ENCODE measurements at places on chromosomes 1 and 21.
A peak's percentile ranks its signal among the peaks of the same experiment; 100 is the strongest.

GRCh38 chr1:2311184-2312032, 79.9 kb downstream of the MORN1 start:
- no peak for DNase-seq

DNA sequence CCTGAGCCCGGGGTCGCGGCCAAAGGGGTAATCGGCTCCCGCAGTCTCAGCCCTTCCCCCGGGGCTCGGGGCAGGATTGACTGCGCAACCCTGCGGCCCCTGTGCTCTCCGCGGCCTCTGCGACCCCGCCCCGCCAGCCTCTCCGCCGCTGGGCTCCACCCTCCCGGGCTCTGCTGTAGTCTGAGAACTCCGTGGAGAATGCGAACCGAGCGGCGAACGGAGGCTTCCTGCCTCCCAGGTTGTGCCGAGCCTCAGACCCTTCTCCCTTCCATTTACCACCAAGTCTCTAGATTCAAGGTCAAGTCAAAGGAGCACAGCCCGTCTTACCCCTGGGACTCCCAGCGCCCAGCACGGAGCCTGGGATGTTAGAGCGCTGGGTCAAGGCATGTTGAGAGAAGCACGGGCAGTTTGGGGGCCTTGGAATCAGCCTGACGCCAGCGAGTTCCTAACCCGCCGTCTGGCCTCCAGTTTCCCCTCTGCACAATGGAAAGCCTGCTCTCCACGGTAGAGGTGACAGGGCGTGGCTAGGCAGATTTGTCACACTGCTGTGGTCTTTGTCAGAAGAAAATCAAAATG, 3.0 kb downstream of the ATP2B4 start:
- no peak for DNase-seq

DNA sequence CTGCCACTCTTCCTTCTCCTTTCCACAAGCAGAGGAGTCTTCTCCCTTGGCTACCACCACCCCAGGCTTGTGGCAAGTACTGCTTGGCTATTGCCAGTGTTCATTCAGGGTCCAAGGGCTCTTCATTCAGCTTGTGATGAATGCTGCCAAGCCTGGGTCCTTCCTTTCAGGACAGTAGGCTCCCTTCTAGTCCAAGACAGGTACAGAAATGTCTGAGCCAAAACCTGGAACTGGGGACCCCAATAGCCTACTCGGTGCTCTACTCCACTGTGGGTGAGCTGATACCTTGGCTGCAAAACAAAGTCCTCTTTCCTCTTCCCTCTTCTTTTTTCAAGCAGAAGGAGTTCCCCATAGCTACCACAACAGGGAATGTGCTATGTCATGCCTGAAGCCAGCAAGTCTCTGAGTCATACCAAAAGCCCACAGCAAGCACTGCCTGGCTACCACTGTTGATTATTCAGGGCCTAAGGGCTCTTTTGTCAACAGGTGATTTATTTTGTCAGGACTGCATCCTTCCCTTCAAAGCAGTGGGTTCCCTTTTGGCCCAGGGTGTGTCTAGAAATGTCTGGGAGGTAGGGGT, 268.9 kb downstream of the HHAT start:
- DNase-seq: peak; percentile 80

GRCh38 chr1:25620701-25621350, 4.2 kb downstream of the MAN1C1 start:
- DNase-seq: no peak

DNA sequence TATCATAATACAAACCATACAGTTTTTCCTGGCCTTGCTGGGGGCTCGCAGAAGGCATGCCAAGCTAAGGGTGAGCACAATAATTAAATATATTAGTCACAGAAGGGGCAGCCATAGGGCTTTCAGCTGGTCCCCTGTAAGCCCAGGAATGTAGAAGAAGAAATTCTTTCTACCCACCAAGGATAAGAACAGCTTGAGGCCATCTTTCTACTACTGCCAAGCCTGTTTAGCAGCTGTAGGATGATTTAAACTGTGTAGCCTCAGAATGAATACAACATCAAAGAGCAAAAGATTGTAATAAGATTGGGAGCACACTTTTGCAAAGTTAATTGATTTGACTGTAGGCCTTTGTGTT, 171.5 kb downstream of the LRRC7 start:
- DNase-seq: no peak

- no peak for DNase-seq
Observed at GRCh38 chr1:244224487-244225430, 173.7 kb downstream of the ZBTB18 start.

- no peak for DNase-seq
Observed at GRCh38 chr1:174791863-174792262, 207.9 kb upstream of the CACYBP start.

- no peak for DNase-seq
Observed at GRCh38 chr21:40689217-40689616, 157.7 kb downstream of the DSCAM start.

DNA sequence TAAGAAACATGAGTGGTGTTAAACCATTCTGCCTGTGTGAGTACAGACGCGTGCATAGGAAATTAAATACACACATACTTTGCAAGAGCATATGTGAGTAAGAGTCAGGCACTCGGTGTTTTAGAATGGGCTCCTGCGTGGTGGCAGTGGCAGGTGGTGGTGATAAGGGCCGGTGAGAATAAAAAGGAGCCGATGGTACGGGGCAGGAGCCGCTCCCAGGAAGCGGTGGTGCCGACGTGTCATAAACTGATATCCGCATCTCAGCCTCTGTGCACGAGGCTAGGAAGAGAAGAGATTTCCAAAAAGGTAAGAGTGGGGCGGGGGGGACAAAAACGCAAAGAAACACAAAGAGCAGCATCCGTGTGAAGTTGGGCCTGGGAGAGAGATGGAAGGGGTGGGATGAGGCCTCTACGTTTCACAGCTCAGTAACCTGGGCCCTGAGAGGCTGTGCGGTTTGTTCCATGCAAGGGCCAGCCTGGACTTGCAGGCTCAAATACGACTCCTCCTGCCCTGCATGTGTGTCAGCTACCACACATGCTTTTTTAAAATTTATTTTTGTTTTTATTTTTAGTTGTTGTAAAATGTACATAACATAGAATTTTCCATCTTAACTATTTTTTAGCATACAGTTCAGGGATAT, 127.7 kb upstream of the COL6A1 start:
- DNase-seq: no peak

- DNase-seq: no peak
Observed at GRCh38 chr1:179310291-179310690, 16.7 kb downstream of the SOAT1 start.

DNA sequence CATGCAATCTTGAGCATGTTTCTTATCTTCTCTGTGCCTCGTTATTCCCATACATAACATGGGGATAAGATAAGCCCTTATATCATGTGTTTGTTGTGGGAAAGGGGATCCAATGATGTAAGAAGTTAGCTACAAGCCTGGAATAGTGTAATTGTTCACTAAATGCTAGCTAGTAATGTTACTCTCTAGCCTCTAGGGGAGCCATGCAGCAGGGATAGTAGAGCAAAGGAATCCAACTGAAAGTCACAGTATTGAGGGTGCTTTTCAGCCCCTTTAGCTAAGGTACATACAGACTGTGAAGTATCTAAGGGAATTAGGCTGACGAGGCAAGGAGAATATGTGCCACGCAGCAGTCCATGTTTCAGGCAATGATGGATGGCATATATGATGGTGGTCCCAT, 46.9 kb downstream of the IL23R start:
- DNase-seq: no peak

- no peak for DNase-seq
Observed at GRCh38 chr1:150309758-150310508, 11.4 kb upstream of the PRPF3 start.

DNA sequence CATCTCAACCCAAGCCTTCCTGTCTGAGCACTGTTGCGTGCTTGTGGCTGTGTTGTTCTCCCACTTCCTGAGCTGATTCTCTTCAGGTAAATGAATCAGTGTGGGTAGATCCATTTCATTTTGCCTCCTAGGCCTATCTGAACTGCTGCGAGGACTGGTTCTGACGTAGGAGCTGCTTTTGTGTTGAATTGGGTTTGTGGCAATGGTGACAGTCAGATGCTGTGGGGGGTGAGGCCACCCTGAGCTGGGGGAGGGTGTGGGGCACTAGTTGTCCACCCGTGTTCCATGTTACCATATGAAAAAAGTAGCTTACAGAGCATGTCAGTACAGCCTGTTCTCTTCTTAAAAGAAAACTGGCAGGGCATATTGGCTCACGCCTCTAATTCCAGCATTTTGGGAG, 81.5 kb downstream of the MRPS6 start:
- DNase-seq: no peak
